ENCODE measurements at places on chromosomes 4 and X.

DNA sequence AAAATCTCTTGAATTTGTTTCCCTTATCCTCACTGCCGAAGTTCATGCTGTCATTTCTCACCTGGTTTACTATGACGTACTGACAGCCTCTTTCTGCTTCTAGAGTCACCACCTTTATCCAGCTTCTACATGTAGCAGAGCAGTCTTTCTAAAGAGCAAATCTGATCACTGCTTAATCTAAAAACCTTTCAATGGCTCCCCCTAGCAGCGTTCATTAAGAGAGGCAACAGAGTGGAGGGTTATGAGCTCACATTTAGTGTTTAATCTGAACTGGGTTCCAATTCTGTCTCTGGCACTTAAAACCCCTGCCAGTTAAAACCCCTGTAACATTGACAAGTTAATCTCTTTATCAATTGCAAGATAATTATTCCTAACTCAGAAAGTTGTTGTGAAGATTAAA is 4.4 kb downstream of the RBPJ start:
- peak; percentile 17 for DNase-seq

GRCh38 chr4:155072417-155072816 is 136.0 kb upstream of the NPY2R start:
- DNase-seq: no peak

- no peak for DNase-seq
Measured at GRCh38 chr4:73914071-73914470, 44.9 kb downstream of the CXCL1 start.

DNA sequence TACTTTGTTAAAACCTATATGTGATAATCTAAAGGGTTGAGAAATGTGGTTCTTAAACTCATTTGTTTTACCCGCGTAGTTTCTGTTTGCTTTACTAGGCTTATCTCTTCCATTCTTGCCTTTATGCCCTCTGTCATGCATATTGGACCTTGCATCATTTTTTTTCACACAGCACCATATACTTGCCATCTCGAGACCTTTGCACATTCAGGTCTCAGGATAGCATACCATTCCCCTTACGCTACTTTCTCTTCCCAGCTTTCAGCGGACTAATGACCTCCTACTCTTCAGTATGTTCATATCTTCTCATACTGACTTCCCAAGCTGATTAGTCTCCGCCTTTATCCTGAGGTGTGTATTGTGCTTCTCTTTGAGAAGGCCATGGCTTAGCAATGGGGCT is 40.5 kb downstream of the USP38 start:
- DNase-seq: no peak

DNA sequence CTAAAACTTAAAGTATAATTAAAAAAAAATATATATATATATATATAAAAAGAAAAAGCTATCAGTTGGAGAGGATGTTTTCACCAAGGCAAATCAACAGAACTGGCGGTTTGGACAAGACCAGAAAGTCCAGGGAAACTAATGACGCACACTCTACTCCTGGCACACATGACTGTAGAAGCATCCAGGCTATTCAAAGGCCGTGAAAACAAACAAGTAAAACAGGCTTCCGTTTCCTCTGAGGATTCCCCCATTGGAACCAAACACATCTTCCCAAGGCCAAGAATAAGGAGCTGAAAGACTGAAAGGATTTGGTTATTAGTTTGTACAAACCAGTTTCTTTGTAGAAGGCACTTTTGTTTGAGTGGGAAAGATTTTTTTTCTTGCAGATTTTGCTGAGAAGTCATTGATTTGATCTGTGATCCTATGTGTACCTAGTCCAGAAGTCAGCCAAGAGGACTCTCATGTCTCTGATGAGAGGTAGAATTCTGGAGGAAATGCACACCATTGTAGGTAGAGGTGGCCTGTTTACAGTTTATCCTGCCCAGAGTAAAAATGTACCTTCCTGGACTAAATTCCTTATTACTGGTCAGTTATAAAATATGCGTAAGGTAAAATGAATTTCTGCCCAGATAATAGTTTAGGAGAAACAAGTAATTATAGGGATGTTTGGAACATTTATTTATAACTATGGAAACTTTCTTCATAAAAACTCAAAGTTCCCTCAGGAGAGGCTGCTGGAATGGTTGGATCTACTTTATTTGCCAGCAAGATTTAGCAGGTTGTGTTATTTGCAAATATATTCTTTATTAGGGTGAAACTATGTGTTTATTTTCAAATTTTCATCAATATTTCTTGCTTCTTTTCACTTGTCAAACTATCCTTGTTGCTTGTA is 66.5 kb downstream of the DMP1 start:
- DNase-seq: no peak

GRCh38 chrX:18755651-18756050 is 48.2 kb downstream of the PPEF1 start:
- no peak for DNase-seq

DNA sequence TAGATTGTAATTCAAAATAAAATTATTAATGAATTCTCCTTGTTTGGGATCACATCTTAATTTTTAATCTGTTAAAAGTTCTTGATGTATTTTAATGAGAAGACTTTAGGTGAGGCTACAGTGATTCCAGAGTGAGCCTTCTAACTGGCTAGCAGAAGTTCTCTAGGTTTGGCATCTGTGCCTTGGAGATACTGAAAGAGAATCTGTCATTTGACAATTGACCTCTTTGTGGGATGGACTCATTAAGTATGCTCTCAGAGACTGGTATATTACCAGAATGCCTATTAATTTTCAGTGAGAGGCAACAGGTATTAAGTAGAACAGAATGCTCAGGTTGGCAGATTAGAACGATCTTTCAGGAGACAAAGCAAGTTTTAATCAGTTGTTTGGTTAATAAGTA is 10.2 kb downstream of the CCNG2 start:
- DNase-seq: no peak

GRCh38 chrX:41302370-41302769 is 31.6 kb upstream of the DDX3X start:
- DNase-seq: peak; percentile 22
